ENCODE measurements at places on chromosomes 5 and 9. TPM values are rescaled to one million over a fixed set of nuclear protein-coding genes. Genes with fewer than 3 reads are reported as not detected.

The HMMR gene
- total RNA-seq = 0.91 TPM

The PKD2L2 gene
- not detected for total RNA-seq

The PCDHA7 gene
- 1.1 TPM for total RNA-seq

GRCh38 chr5:168813184-168813968 is 234.2 kb upstream of the PANK3 start:
- H3K4me1 ChIP-seq = no peaks in the 10 kb centered on the region
- H3K27ac ChIP-seq = no peak overlapping the region
- H3K4me3 ChIP-seq = no peak overlapping the region
- no peaks in the 10 kb centered on the region for H3K27me3 ChIP-seq
- H3K36me3 ChIP-seq = no peaks in the 10 kb centered on the region

DNA sequence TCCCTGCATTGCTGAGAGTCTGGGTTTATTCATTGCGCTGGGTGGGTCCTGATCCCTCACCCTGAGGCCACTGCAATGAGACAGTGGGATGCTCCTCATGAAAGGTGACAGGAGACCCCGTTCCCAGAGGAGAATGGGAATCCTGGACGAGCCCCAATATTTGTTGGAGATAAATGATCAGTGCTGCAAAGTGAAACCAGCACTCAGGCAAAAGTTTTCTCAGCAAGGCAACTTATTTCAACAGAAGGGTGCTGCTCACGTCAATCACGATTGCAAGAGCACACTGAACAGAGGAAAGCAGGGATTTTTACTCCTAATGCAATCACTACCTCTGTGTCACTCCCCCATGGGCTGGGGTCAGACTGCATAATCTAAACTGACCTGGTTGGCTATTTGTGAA is 110.2 kb upstream of the MAMDC2 start:
- H3K36me3 ChIP-seq = no peaks in the 10 kb centered on the region
- no peaks in the 10 kb centered on the region for H3K4me1 ChIP-seq
- no peak overlapping the region for H3K27ac ChIP-seq

DNA sequence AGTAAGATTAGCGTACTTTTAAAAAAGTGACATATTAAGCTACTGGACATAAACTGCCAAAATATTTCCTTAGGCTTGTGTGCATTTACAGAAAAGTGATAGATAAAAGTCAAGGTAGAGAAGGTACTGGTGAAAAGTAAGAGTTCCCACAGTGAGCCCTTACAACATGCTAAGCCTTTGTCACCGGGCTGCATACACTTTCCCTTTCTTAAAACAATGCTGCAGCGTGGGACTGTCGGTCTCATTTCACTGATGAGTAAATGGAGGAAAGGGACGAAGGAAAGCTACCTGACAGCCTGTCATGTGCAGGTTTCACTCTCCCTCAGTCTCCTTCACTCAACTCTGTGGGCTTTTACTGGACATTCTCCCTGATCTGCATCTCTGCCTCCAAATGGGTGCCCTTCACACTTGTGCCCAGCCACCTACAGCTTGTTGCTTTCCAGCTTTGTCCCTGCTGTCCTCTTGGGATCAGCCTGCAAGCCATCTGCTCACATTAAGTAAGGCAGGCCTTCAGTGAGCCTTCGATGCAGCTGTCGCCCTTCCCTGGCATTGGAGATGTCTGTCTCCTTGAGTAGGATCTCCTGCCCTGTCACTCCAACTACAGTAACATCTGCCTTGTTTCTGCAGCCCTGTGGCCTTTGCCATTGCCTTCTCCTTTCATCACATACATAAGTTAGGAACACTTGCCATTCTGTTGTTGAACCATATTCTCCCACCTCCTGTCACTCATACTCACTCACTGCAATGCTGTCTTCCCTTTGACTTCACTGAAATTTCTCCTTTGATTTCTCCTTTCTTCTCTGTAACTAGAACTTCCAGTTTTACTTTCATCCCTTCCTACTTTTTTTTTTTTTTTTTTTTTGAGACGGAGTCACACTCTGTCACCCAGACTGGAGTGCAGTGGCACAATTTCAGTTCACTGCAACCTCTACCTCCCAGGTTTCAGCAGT is 9.3 kb upstream of the ROPN1L start:
- no peaks in the 10 kb centered on the region for H3K4me1 ChIP-seq
- no peak for DNase-seq

The CKMT2 gene
- 3.7 TPM for total RNA-seq

The CSF2 gene
- not detected for total RNA-seq

DNA sequence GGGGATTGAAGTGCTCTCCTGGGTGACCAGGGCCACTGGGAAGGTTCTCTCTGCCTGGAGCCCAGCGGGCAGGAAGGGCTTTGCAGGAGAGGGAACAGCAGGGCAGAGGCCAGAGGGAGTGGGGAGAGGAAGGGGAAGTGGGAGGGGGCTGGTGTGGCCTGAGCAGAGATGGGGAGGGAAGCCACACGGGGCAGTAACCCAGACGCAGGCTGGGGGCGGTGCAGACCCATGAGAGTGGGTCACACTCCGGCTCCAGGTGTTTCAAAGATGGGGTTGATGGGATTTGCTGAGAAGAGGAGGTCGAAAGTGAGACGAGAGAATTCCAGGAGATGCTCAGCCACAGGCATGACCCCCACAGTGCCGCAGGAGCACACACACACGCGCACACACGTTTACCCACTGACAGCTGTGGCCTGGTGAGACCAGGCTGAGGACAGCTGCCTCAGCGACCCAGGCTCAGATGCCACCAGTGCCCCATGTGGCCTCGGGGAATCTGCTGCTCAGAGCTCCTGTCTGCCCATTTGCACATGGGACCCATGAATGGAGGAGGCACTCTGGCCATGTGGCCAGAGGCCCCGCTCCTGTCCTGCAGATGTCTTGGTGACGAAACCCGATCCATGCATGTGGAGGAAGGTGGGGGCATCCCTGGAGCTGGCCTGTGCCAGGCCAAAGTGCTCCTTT is 32.7 kb upstream of the FCN2 start:
- no peaks in the 10 kb centered on the region for H3K36me3 ChIP-seq
- no peaks in the 10 kb centered on the region for H3K4me1 ChIP-seq
- H3K4me3 ChIP-seq = no peak overlapping the region
- DNase-seq = no peak
- no peaks in the 10 kb centered on the region for H3K27me3 ChIP-seq

The SLC45A2 gene
- total RNA-seq = 0.22 TPM

The SLC2A8 gene
- 15.3 TPM for total RNA-seq

DNA sequence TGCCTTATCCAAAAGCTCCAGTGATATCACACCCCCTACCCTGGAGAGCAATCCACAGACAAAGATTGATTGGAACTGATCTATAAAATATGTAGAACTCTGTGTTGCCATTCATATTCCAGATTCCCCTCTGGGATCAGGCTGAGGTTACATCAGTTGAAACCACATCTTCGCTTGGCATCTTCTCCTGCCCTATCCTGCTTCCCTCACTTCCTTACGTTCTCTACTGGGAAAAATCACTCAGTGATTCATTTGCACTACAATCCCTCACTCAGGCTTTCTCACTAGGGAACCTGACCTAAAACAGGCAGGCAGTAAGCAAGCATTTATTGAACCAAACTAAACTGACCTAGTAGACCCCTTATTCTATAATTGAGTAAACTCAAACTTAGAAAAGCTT is 111.7 kb downstream of the ESM1 start:
- no peaks in the 10 kb centered on the region for H3K36me3 ChIP-seq
- H3K4me3 ChIP-seq = no peak overlapping the region
- no peaks in the 10 kb centered on the region for H3K4me1 ChIP-seq
- H3K27ac ChIP-seq = peak overlapping the region; percentile 62
- DNase-seq = no peak
- H3K27me3 ChIP-seq = no peaks in the 10 kb centered on the region

The CAMK4 gene
- 4.7 TPM for total RNA-seq

The FER gene
- total RNA-seq = 38.2 TPM

DNA sequence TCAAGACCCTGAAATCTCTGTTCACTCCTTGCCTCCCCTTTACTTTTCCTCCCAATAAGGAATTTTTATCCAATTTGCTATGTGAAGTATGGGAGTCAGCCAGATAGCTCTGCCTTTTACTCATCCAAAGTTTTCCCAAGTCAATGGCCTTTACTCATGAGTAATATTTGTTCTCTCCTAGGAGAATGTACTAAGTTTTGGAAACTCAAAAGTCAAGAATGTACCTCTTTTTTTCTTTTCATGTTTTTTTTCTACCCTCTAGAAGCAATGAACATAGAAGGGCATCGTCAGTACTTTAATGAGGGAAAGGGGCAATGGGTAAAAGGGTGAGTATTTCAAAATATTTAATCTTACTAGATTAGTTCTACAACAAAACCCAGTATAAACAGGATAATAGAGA is 140.2 kb upstream of the SGCD start:
- no peaks in the 10 kb centered on the region for H3K36me3 ChIP-seq
- no peak overlapping the region for H3K27ac ChIP-seq

- peaks cover 23% of the 10 kb centered on the region for H3K4me1 ChIP-seq
- DNase-seq = no peak
- no peaks in the 10 kb centered on the region for H3K27me3 ChIP-seq
- H3K27ac ChIP-seq = no peak overlapping the region
These were observed 9.9 kb downstream of the DAB2IP start for GRCh38 chr9:121661328-121661727.

- peaks cover 2% of the 10 kb centered on the region for H3K36me3 ChIP-seq
- no peaks in the 10 kb centered on the region for H3K27me3 ChIP-seq
- H3K4me3 ChIP-seq = no peak overlapping the region
These were observed 502.5 kb downstream of the RASEF start for GRCh38 chr9:82560457-82560904.

DNA sequence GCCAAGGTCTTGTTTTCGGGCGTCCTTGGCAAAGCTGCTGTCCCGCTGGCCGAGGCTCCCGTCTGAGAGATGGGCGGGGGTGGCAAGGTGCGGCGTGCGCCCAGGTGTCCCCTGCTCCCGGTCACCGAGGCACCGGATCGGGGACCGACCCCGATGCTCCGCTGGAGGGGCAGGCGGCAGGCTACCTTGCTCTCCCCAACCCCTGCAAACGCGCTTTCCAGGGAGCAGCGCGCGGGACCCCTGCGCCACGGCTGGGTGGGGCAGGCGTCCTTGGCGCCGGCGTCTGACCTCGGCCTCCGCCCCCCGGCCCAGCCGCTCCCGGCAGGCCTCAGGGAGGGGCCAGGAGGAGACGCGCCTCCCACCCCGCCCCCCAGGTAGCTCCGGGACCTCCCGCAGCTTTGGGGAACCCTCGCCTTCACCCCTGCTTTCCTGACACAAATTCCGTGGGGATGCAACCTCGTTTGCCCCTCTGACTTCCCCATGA is 551 bp downstream of the N4BP3 start:
- no peaks in the 10 kb centered on the region for H3K36me3 ChIP-seq
- no peaks in the 10 kb centered on the region for H3K4me1 ChIP-seq
- no peak overlapping the region for H3K27ac ChIP-seq
- H3K27me3 ChIP-seq = no peaks in the 10 kb centered on the region
- DNase-seq = peak; percentile 70

The PRLR gene
- 6.3 TPM for total RNA-seq

- no peaks in the 10 kb centered on the region for H3K4me1 ChIP-seq
- no peaks in the 10 kb centered on the region for H3K36me3 ChIP-seq
- H3K4me3 ChIP-seq = no peak overlapping the region
- no peaks in the 10 kb centered on the region for H3K27me3 ChIP-seq
- DNase-seq = no peak
These were observed 58.6 kb downstream of the SLIT3 start for GRCh38 chr5:169242175-169242848.

The CCL21 gene
- 92.8 TPM for total RNA-seq

DNA sequence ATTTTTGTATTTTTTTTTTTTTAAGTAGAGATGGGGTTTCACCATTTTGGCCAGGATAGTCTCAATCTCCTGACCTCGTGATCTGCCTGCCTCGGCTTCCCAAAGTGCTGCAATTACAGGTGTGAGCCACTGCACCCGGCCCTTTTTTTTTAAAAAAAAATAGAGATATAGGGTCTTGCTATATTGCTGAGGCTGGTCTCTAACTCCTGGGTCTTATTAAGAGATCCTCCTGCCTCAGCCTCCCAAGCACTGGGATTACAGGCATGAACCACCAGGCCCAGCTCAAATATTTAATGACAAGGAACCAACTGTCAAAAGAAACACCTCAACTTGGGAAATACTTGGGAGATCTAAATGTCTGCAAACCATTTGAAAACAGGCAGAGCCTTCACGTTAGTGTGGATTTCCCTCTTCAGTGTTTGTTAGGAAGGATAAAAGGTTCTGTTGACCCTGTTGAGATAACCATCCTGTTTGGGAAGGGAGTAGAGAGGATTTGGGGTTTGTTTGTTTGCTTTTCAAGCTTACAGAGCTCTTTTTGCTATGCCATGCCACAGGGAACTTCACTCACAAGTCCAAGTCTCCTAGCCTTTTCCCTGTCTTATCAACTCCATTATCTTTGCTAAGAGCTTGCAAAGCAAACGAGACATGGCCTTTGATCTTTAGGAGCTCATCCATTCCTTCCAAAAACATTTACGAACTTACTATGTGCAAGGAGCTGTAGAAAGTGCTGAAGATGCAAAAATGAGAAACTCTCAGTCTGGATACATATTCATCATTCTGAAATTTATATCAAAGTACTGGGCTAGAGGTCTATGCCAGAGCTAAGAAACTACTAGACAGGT is 7.5 kb downstream of the FAXDC2 start:
- peaks cover 6% of the 10 kb centered on the region for H3K4me1 ChIP-seq
- no peaks in the 10 kb centered on the region for H3K36me3 ChIP-seq
- H3K27me3 ChIP-seq = no peaks in the 10 kb centered on the region
- no peak for DNase-seq

DNA sequence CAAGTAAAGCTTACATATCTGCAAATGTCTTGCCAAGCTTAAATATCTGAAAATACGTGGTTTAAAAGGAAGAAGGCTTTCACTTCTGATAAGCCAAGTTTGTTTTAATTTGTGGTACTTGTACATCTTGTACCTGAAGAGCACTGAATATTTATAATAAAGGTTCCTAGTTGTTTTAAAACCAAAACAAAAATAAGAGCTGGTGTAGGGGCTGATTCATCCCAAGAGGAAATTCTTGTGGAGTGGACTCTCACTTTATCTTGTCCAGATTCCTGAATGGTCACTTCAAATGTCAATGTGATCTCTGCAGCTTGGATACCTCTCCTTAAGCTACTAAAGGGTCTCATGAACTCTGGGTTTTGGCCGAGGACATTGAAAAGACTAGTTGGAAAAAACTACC is 29.5 kb downstream of the MAMDC2 start:
- H3K4me1 ChIP-seq = no peaks in the 10 kb centered on the region
- no peak overlapping the region for H3K4me3 ChIP-seq
- no peaks in the 10 kb centered on the region for H3K27me3 ChIP-seq
- DNase-seq = no peak
- no peak overlapping the region for H3K27ac ChIP-seq

GRCh38 chr9:137784641-137785513 is 92.7 kb upstream of the CACNA1B start:
- no peak for DNase-seq
- H3K36me3 ChIP-seq = peaks cover 36% of the 10 kb centered on the region
- no peaks in the 10 kb centered on the region for H3K4me1 ChIP-seq

GRCh38 chr5:123582550-123583285 is 70.7 kb downstream of the CSNK1G3 start:
- no peaks in the 10 kb centered on the region for H3K36me3 ChIP-seq
- no peak overlapping the region for H3K27ac ChIP-seq

The PCDHA11 gene
- 2.0 TPM for total RNA-seq

GRCh38 chr5:98309785-98310598 is 463.5 kb upstream of the RGMB start:
- H3K27me3 ChIP-seq = no peaks in the 10 kb centered on the region
- H3K4me3 ChIP-seq = no peak overlapping the region
- no peak overlapping the region for H3K27ac ChIP-seq
- no peak for DNase-seq
- no peaks in the 10 kb centered on the region for H3K36me3 ChIP-seq

- H3K27ac ChIP-seq = no peak overlapping the region
- no peaks in the 10 kb centered on the region for H3K27me3 ChIP-seq
- no peak overlapping the region for H3K4me3 ChIP-seq
- DNase-seq = no peak
These were observed 40.4 kb downstream of the BASP1 start for GRCh38 chr5:17257705-17258273.

The PTGDS gene
- total RNA-seq = 236 TPM

- H3K27me3 ChIP-seq = peaks cover 20% of the 10 kb centered on the region
- no peaks in the 10 kb centered on the region for H3K36me3 ChIP-seq
- no peaks in the 10 kb centered on the region for H3K4me1 ChIP-seq
- DNase-seq = no peak
These were observed 73.2 kb upstream of the FSTL4 start for GRCh38 chr5:133685402-133686018.

All from kidney (tissue), 22 donors.